ENCODE measurements at places on chromosomes 6 and 20. TPM values are rescaled to one million over a fixed set of nuclear protein-coding genes. Genes with fewer than 3 reads are reported as not detected.

Gene STMND1
- total RNA-seq: 0.43 TPM

Gene GSTA2
- 25.3 TPM for total RNA-seq

Gene SCUBE3
- total RNA-seq: 14.7 TPM

Gene HTR1E
- 0.52 TPM for total RNA-seq

Gene PLTP
- total RNA-seq: 96.5 TPM
